ENCODE measurements at places on chromosomes 3 and 15.

DNA sequence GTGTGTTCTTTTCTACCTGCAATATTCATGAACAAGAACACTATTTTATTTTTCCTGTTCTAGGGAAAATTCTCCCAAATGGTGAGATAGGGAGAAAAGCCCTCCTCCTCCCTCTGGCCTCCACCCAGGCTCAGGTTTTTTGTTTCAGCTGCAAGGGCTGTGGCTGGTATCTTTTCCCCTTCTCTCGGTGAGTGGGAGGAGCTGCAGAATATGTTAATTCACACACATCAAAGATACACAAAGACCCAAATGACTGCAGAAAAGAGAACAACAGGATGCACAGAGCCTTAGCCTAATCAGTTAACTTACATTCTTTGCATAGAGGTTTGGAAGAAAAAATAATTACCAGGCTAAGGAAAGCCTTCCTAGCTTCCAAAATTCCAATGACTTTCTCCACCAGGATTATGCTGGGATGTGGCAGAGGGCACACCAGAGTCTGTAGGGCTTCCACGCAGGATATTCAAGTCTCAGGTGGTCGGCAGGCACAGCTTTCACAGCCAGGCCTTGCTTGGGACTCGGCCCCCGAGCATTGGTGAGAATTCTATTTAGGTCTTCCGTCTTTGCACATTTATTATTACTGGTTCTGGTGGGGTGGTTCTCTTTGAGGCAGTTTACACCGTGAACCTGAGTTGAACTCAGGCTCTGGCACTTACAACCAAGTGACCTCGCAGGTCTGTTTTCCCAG lies 64.9 kb downstream of the ABHD5 start:
- no peak for DNase-seq

GRCh38 chr3:115227461-115227860 lies 80.4 kb upstream of the ZBTB20 start:
- DNase-seq = no peak

- DNase-seq = no peak
Observed at GRCh38 chr3:187741403-187742350, 3.6 kb downstream of the BCL6 start.

- no peak for DNase-seq
Observed at GRCh38 chr3:134346744-134347143, 27.5 kb downstream of the AMOTL2 start.

- no peak for DNase-seq
Observed at GRCh38 chr3:187072102-187072501, 67.2 kb downstream of the RPL39L start.

GRCh38 chr15:60134609-60135008 lies 130.5 kb downstream of the FOXB1 start:
- no peak for DNase-seq

DNA sequence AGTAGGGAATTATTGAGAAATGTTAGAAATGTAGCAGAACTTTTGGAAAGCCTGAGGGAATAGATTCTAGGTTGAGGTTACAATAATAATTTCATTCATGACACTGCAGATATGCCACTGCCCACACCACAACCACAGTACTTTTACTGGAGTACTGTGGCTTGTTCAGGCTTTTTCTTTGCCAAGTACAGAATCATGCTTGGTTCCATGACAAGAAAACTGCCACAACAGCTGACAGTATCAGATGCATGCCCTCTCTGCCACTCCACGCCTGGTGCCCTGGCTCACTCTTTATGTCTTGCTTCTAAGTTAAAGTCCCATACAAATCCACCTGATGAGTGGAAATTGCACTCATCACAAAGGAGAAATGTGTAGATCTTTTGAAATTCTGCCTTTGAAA lies 398.6 kb downstream of the ZIC1 start:
- DNase-seq = no peak

GRCh38 chr3:11335056-11335608 lies 62.9 kb downstream of the ATG7 start:
- peak; percentile 2 for DNase-seq

Data from stimulated activated CD8-positive, alpha-beta memory T cell treated with anti-CD3 and anti-CD28 coated beads, Interleukin-7, amount 100 ng/mL, for 4 hours (primary cell).